ENCODE measurements at places on chromosomes 6 and 20. TPM values are rescaled to one million over a fixed set of nuclear protein-coding genes. Genes with fewer than 3 reads are reported as not detected.

Gene SLC22A2
- not detected for polyA plus RNA-seq

Gene UNC5CL
- polyA plus RNA-seq, result 1.8 TPM

Gene KCNK15
- polyA plus RNA-seq, result 0.81 TPM

DNA sequence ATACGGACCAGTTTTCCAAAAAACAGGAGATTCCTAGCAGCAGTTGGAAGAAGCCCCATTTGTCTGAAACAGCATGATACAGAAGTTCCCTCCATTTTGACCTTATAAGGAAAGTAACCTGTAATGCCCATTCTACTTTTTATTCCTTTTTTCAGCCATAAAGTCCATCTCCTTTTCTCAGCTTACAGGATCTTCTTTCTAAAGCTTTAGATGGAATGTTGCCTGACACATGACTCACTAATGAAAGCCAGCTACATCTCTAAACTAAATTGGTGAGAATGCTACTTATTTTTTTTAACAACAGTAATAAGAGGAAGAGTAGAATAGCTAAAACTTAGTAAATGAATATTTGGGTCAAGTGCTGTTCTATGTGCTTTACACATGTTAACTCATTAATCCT, 234.1 kb downstream of the CDH26 start:
- DNase-seq, result no peak

- peak; percentile 62 for DNase-seq
Measured at GRCh38 chr6:56764081-56764566, 121.4 kb upstream of the DST start.

- no peak for DNase-seq
Measured at GRCh38 chr6:91534614-91535013, 947.7 kb upstream of the MAP3K7 start.

DNA sequence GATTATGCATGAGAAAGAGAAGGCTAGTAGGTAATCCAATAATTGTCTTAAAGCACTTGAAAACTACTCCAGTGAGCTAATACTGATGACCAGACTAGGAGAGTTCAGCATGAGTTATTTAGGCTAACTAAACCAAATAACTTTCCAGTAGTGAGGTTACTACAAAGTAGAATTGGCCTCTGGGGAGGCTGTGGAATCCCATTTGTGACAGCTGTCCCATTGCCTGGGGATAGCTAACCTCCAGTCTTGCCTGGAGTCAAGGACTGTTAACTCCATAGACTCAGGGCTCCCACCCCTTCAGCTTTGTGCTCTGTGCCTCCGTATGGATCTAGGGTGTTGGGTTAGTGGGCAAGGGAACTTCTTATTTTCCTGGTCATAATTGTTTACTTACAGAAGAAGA, 51.0 kb downstream of the KCNQ5 start:
- no peak for DNase-seq

DNA sequence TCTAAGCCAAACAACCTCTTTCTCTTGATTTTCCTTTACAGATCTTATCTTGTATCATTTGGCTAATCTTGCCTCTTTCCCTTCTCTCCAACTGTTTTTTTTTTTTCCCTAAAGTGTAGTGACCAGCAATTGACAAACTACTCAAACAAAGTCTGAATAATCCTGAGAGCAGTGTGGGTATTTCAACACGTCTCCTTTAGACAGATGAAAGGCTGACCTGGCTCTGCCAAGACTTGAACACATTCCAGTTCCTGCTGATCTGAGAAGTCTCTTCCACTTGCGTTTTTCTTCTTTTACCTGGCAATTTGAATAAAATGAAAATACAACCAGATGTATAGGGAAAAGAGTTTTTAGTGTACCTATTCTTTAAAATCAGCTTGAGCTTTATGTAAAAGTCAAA, 168.4 kb downstream of the GJA10 start:
- DNase-seq, result no peak

Measured in lung (tissue), 17 donors.